ENCODE measurements at places on chromosomes 6 and 20. TPM values are rescaled to one million over a fixed set of nuclear protein-coding genes. Genes with fewer than 3 reads are reported as not detected.
A peak's percentile ranks its signal among the peaks of the same experiment; 100 is the strongest.

GRCh38 chr6:69398729-69399128 is 398.1 kb downstream of the LMBRD1 start:
- no peak for DNase-seq

- peak; percentile 94 for DNase-seq
Measured at GRCh38 chr20:25136643-25137559, 55.0 kb upstream of the VSX1 start.

The SPTLC3 gene
- total RNA-seq = 1.1 TPM

- DNase-seq = no peak
Measured at GRCh38 chr20:44296011-44296410, 15.0 kb downstream of the FITM2 start.

The FGD2 gene
- total RNA-seq = not detected

The WFDC9 gene
- total RNA-seq = not detected

The RPN2 gene
- 339 TPM for total RNA-seq

GRCh38 chr20:53180928-53181362 is 208.8 kb downstream of the TSHZ2 start:
- DNase-seq = no peak

DNA sequence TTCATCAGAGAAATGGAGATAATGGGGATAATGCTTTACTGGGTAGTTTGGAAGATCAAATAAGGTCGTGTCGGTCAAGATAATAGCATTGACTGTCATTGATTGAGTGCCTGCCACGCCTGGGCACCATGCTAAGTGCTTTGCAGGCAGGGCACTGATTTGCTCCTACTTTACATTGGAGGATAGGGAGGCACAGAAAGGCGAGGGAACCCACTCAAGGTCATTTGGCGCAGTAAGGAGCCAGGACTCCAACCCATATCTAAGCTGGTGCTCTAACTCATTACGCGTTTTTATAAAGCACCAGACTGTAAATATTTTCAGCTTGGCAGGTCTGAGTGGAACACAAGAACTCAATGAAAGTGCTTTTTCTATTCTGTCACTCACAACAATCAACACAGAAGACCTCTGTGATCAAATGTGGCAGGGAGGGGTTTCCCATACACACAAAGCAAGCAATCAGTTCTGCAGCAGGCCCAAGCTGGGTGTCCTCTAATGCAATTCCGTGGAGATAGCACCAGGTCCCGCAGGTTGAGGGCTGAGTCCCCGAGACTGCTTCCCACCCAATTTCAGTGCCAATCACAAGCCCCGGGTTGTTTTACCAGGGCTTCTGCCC is 373.6 kb downstream of the CDH26 start:
- no peak for DNase-seq

- no peak for DNase-seq
Measured at GRCh38 chr20:23187751-23188150, 101.6 kb upstream of the CD93 start.

The COL19A1 gene
- total RNA-seq = not detected

The FOXC1 gene
- total RNA-seq = 11.1 TPM

- no peak for DNase-seq
Measured at GRCh38 chr6:104795363-104795762, 64.4 kb downstream of the HACE1 start.

GRCh38 chr6:47630587-47630986 is 67.8 kb upstream of the ADGRF4 start:
- DNase-seq = no peak

- DNase-seq = peak; percentile 61
Measured at GRCh38 chr6:2749969-2750600, 637 bp downstream of the MYLK4 start.

GRCh38 chr6:128240024-128240428 is 280.4 kb downstream of the PTPRK start:
- no peak for DNase-seq

DNA sequence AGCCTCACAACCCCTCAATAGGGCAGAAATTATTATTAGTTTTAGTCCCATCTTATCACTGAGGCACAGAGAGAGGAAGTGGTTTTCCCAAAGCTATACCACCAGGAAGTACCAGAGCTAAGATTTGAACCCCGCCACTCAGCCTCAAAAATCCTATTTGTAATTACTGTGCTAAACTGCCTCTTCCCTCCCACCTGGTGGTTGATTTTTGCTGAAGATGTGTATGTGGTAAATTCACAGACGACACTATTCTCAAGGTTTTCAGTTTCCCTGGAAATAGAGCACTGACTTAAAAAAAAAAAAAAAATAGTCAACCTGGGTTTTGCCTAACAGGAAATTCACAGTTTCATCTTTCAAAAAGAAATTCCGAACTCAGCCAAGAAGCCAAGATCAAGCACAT is 57.9 kb downstream of the TSHZ2 start:
- no peak for DNase-seq

DNA sequence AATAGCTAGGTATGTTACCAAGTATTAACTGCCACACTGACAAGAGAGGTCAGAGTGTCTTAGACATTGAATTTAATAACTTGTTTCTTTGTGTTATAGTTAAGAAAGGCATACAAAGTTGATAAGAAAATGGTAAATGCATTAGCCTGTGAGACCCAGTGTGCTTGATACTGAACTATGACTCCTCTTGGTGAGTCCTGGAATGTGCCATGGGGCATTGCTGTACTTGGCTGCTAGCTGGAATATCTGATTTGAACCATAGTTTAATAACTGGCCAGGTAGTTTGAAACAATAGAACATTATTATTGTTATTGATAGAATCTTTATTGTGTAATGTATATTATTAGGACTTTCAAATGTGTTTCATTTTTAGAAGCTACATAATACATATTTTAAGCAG is 70.0 kb downstream of the ZFAND3 start:
- peak; percentile 28 for DNase-seq

- no peak for DNase-seq
Measured at GRCh38 chr6:95578106-95578410, 723 bp downstream of the MANEA start.

DNA sequence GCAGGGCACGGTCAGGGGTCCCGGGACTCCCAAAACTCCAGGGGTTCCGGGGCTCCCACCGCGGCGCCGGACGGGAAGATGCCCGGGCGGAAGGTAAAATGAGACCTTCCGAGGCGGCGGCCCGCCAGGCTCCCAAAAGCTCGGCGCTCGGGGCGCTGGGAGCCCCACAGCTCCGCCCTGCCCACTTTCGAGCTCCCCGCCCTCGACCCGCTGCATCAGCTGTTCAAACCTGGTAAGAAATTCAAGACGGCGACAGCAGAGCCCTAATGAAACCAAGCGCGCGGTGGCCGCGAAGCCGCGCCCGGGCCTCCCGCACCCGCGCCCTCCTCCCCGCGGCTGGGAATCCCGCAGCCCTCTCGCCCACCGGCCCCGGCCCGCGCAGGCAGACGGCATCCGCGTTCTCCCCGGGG is 369 bp downstream of the SLC4A11 start:
- DNase-seq = peak; percentile 66

The XKR7 gene
- total RNA-seq = not detected

GRCh38 chr6:20924911-20925543 is 390.8 kb downstream of the CDKAL1 start:
- DNase-seq = peak; percentile 7

DNA sequence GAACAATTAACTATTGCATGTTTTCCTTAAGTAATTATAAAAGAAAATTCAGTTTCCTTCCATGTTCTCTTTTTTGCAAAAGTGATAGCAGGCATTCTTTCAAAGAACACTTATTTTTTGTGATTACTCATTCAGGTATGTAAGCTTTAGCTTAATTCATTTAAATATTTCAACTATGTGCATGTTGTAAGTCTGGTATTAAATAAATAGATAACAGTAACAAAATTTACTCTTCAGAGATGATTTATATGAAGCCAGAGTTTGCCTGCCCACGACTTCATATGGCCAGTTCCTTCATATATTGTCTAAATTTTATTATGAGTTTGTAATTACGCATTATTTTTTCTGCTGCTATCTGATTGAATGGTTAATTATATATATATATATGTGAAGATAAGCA is 110.9 kb downstream of the ADGRG6 start:
- peak; percentile 17 for DNase-seq

The ZBTB2 gene
- 13.7 TPM for total RNA-seq
